ENCODE measurements at places on chromosomes 16 and 17. TPM values are rescaled to one million over a fixed set of nuclear protein-coding genes. Genes with fewer than 3 reads are reported as not detected.

The TEX19 gene
- not detected for total RNA-seq

- no peak for DNase-seq
- H3K27ac ChIP-seq, result no peak overlapping the region
- H3K27me3 ChIP-seq, result no peaks in the 10 kb centered on the region
- H3K4me3 ChIP-seq, result no peak overlapping the region
- no peaks in the 10 kb centered on the region for H3K36me3 ChIP-seq
Observed at GRCh38 chr17:31272803-31273202, 24.2 kb downstream of the OMG start.

DNA sequence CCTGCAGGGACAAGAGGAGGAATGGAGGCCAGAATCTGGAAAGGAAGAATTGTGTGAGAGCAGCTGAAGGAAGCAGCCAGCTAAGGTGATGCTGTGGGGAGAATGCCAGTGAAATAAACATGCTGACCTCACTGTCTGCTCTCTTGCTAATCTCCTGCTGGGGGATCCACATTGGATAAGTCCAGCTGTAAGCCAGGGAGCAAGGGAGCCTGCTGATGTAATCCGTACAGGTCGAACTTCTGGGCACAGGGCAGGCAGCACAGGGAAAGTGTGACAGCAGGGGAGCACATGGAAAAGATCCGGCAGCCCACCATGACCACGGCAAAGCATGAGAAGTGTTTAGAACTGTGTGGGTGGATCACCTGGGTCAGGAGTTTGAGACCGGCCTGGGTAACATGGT lies 7.5 kb upstream of the XPO6 start:
- no peak overlapping the region for H3K27ac ChIP-seq
- no peak overlapping the region for H3K4me3 ChIP-seq
- H3K27me3 ChIP-seq, result no peaks in the 10 kb centered on the region
- no peak for DNase-seq

DNA sequence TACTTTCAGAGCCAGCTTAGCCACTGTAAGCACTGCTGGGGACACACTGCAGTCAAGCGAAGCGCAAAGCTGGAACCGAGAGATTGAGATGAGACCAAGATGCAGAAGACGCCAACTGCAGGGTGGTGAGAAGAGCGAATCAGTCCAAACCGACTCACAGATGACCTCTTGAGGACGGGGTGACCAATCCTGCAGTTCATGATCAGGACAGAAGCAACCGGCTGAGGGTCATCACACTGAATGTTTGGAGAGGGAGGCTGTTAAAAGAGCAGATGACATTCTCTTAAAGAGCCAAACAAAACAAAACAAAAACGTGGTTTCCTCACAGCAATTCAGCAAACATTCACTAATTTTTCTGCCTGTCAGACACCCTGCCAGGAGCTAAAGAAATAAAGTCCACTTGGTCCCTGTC lies 8.5 kb downstream of the HASPIN start:
- no peak overlapping the region for H3K4me3 ChIP-seq
- no peak overlapping the region for H3K27ac ChIP-seq
- no peaks in the 10 kb centered on the region for H3K4me1 ChIP-seq
- DNase-seq, result peak; percentile 49
- H3K27me3 ChIP-seq, result no peaks in the 10 kb centered on the region

The NPIPA8 gene
- total RNA-seq, result 36.6 TPM

DNA sequence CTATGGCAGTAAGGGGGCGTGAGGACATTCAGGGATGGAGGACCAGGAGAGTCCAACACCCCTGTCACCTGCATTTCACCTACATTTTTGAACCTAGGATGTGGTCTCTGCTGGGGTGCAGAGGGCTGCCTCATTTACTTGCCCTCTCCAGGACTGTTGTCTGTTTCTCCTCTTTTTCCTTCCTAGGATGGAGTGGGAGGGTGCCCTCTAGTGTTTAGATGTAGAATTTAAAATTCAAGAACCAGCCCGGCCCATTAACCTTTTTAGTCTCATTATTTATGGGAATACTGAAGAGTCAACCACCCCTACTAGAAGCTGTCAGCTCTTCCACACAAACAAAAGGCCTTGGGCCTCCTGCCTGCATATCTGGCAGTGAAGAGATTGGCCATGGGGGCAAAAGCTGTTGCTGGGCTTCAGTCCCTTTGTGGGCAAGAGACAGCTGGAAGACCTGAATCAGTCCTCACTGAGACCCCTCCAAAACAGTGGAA lies 2.5 kb upstream of the STARD3 start:
- peaks cover 31% of the 10 kb centered on the region for H3K4me1 ChIP-seq
- peaks cover 4% of the 10 kb centered on the region for H3K27me3 ChIP-seq
- peak; percentile 16 for DNase-seq
- no peak overlapping the region for H3K4me3 ChIP-seq
- peak overlapping the region; percentile 91 for H3K27ac ChIP-seq
- H3K36me3 ChIP-seq, result no peaks in the 10 kb centered on the region

DNA sequence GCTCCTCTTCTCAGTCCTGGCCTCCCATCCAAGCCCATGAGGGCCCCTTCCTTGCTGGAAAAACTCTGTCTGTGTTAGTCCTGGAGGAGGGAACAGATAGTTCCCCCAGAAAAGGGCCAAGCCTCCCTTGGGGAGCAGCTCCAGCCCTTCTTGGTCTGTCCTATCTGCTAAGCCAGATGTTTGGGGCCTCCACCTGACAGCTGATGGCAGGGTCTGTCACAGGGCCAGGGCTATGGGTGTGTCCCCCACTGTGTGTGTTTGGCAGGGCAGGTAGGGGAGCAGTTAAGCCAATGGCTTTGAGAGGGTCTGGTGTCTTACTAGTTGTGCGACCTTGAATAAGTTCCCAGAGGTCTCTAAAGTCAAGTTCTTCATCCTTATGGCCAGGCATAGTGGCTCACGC lies 13.6 kb upstream of the SLC4A1 start:
- no peak for DNase-seq
- no peaks in the 10 kb centered on the region for H3K36me3 ChIP-seq
- no peak overlapping the region for H3K27ac ChIP-seq
- H3K4me3 ChIP-seq, result no peak overlapping the region
- peaks cover 3% of the 10 kb centered on the region for H3K4me1 ChIP-seq

- H3K4me3 ChIP-seq, result no peak overlapping the region
- no peak for DNase-seq
- no peaks in the 10 kb centered on the region for H3K36me3 ChIP-seq
- H3K4me1 ChIP-seq, result no peaks in the 10 kb centered on the region
Observed at GRCh38 chr17:41592601-41593305, 6.1 kb upstream of the KRT14 start.

DNA sequence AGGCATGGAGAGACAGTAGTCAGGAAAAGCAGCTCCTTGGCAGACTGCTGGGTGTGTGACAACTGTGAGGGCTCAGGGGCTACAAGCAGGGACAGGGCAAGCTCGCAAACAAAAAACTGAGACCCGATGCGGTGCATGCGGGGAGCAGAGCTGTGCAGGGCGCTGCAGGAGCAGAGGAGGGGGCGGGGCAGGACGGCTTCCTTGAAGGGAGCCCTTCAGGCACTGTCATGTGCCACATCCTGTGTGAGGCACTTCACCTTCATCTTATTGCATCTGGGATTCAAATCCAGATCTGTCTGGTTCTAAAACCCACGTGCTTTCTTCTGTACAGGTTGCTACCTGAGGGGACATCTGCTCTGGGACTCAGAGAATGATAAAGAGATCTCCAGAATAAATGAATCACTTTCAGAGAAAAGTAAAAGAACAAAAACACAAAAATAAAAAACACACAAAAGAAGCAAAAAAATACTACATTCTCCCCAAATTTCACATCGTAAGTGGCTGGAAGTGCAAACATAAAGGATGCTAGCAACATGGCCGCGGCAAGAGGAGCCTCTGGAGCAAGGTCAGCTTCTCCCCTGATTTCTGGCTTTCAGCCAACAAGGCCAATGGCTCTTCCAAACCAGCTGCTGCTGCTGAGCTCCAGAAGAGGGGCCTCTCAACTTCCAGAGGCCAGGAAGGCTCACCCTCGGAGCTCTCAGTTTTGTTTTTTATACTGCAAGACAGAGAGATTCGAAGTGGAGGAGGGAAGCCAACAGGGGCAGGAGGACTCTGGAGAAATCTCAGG lies 14.2 kb downstream of the LYRM9 start:
- no peak overlapping the region for H3K27ac ChIP-seq
- H3K27me3 ChIP-seq, result no peaks in the 10 kb centered on the region
- no peak overlapping the region for H3K4me3 ChIP-seq
- no peaks in the 10 kb centered on the region for H3K36me3 ChIP-seq
- H3K4me1 ChIP-seq, result no peaks in the 10 kb centered on the region
- no peak for DNase-seq

The SAMD14 gene
- not detected for total RNA-seq

DNA sequence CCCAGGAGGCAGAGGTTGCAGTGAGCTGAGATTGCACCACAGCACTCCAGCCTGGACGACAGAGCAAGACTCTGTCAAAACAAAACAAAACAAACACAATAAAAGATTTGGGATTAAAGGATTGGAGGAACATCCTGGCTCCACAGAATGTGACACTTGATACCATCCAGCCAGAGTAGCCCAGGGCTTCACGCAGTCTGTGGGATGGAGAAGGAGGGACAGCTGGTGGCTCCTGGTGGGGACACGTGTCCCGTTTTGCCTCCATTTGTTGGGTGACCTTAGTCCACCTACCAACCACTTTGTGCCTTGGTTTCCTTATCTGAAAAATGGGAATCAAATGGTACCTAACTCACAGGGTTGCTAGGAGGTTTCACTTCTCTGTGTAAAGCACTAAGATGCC lies 12.4 kb upstream of the CYB561 start:
- H3K4me1 ChIP-seq, result peaks cover 11% of the 10 kb centered on the region
- no peaks in the 10 kb centered on the region for H3K36me3 ChIP-seq

The ACAP1 gene
- 9.4 TPM for total RNA-seq

- DNase-seq, result no peak
- H3K27me3 ChIP-seq, result no peaks in the 10 kb centered on the region
- H3K36me3 ChIP-seq, result no peaks in the 10 kb centered on the region
- no peak overlapping the region for H3K27ac ChIP-seq
- peaks cover 6% of the 10 kb centered on the region for H3K4me1 ChIP-seq
Observed at GRCh38 chr16:29698484-29699323, 19.7 kb downstream of the QPRT start.

DNA sequence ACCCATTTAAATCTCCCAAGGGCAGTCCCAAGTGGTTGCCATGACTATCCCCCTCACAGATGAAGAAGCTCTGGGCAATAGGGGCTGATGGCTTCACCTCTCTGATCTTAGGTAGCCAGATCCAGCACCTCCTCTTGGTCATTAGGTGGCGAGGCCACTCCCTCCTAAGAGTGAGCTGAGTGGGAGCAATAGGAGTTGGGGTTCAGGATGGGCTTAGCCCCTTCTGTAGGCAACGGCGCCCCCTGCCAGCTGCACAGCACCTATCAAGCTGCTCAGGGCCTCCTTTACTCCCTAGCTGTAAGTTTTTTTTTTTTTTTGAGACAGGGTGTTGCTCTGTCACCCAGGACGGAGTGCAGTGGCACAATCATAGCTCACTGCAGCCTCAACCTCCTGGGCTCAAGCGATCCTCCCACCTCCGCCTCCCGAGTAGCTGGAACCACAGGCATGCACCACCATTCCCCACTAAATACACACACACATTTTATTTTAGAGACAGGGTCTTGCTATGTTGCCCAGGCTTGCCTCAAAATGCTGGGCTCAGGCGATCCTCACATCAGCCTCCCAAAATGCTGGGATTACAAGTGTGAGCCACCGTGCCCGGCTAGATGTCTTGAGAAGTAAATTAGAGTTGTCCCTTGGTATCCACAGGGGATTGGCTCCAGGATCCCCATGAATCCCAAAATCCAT lies 3.5 kb upstream of the RRAD start:
- peak; percentile 49 for DNase-seq
- H3K36me3 ChIP-seq, result no peaks in the 10 kb centered on the region
- peaks cover 16% of the 10 kb centered on the region for H3K27me3 ChIP-seq
- peaks cover 9% of the 10 kb centered on the region for H3K4me1 ChIP-seq
- H3K4me3 ChIP-seq, result no peak overlapping the region

The TNK1 gene
- 44.8 TPM for total RNA-seq

DNA sequence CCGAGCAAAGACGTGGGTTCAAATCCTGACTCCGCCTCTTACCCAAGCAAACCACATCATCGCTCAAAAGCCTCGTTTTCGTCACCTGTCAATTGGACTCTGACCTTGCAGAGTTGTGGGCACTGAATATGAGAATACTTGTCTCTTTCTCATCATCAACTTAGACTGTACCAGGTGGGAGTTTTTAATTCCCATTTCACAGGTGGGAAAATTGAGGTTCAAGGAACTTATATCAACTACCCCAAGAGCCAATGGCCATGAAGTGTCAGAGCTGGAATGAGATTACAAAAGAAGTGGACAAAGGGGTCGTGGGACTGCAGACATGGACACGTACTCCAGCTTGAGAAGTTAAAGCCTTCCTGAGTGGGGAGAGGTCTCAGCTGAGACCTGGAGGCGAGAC lies 10.8 kb downstream of the TMEM114 start:
- H3K27me3 ChIP-seq, result peaks cover 12% of the 10 kb centered on the region
- H3K4me3 ChIP-seq, result no peak overlapping the region
- H3K4me1 ChIP-seq, result no peaks in the 10 kb centered on the region

GRCh38 chr17:14446825-14447224 lies 145.9 kb downstream of the HS3ST3B1 start:
- no peak for DNase-seq
- no peak overlapping the region for H3K4me3 ChIP-seq
- H3K4me1 ChIP-seq, result no peaks in the 10 kb centered on the region
- no peaks in the 10 kb centered on the region for H3K27me3 ChIP-seq
- no peaks in the 10 kb centered on the region for H3K36me3 ChIP-seq

All from transverse colon (tissue), 4 donors.